ENCODE measurements at places on chromosomes 2 and 18. TPM values are rescaled to one million over a fixed set of nuclear protein-coding genes. Genes with fewer than 3 reads are reported as not detected.

Gene TBR1
- 0.07 TPM for total RNA-seq

Gene AFF3
- total RNA-seq = 0.01 TPM

Gene TTN
- 0.01 TPM for total RNA-seq

Gene C1D
- 34.7 TPM for total RNA-seq

Gene RAD51AP2
- not detected for total RNA-seq

Gene RNF144A
- 9.9 TPM for total RNA-seq

Gene C2orf92
- total RNA-seq = 1.00 TPM

Gene TOGARAM2
- 0.09 TPM for total RNA-seq

Gene ALLC
- not detected for total RNA-seq

Gene REEP1
- total RNA-seq = 0.88 TPM

Gene STK36
- total RNA-seq = 9.9 TPM

Gene GALR1
- total RNA-seq = not detected

Gene REL
- total RNA-seq = 2.8 TPM

Gene GBX2
- total RNA-seq = 2.9 TPM

Gene SCYGR4
- total RNA-seq = not detected

Gene GAREM2
- total RNA-seq = 8.5 TPM

Gene SLC9A4
- total RNA-seq = not detected

Gene SKA1
- total RNA-seq = 10.9 TPM

Gene UPP2
- total RNA-seq = not detected

Gene PUS10
- total RNA-seq = 3.4 TPM

Gene NEU2
- not detected for total RNA-seq

Gene FRZB
- total RNA-seq = 0.08 TPM

Gene RGPD4
- 0.06 TPM for total RNA-seq
